M059J (cell line): ENCODE measurements at places on chromosomes 7 and 10. TPM values are rescaled to one million over a fixed set of nuclear protein-coding genes. Genes with fewer than 3 reads are reported as not detected.

DNA sequence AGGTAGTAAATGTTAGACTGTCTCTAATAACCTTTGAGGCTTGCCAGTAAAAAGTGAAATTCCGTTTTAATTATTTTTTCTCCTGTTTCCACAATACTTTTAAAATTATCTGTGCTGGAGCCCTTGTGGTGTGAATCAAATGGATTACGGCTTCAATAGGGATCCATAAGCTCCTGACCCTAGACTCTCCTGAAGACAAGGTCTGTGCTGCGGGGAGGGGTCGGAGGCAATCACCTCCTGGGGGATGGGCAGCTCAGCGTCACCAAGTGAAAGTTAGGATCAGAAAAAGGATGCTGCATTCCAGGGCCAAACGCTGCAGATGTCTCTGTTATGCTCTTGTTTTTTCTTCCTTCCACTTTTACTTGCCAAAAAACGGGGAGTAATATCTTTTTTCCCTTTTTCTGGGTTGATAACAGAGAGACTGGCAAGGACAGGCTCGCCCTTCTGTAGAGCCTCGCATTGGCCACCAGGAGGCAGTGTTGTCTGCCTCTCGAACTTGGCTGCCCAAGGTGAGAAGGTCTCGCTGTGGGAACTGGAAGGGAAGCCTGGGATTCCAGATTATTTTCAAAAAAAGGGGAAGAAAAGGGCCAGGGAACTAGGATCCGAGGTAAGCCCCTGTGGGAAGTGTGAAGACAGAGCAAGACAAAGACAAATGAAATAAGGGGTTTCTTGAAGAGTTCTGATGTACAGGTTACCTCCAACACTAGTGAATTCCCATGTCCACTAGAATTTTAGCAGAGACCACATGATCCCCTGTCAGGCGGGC is 621.9 kb downstream of the ACTR3B start:
- no peak for DNase-seq

- DNase-seq: peak; percentile 87
These were observed at the start of gene FKBP9 for GRCh38 chr7:32957326-32958045. TSS of gene FKBP9 (plus strand) at chr7:32957440. CDS start at chr7:32957574, 134 bp downstream.

DNA sequence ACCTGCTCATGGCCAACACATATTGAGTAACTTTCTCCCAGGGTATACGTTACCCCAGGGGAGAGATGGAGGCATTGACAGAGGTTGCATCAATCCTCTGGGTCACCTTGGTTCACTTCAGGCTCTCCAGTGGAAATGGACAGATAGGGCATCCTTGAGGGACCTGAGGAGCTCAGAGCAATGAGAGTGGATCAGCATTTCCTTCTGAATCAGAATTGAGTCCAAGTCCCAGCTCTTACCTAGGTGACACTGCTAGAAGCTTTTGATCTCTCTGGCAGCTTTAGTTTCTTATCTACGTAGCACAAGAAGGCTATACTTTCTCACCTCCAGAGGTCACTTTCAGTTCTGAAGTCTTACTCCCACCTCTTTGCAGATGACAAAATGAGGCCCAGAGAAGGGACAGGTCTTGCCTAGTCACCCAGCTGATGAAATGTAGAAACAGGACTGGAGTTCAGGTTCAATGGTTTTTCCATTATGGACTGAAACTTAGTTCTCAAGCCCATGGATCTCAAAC is 35.2 kb downstream of the PANK1 start:
- no peak for DNase-seq

BHLHA15 gene
- not detected in 2 replicates for total RNA-seq

LIPJ gene
- total RNA-seq: not detected in 2 replicates

HOXA9 gene
- 66.1 and 66.8 TPM in 2 replicates for total RNA-seq

IQCE gene
- 7.9 and 11.2 TPM in 2 replicates for total RNA-seq

DNA sequence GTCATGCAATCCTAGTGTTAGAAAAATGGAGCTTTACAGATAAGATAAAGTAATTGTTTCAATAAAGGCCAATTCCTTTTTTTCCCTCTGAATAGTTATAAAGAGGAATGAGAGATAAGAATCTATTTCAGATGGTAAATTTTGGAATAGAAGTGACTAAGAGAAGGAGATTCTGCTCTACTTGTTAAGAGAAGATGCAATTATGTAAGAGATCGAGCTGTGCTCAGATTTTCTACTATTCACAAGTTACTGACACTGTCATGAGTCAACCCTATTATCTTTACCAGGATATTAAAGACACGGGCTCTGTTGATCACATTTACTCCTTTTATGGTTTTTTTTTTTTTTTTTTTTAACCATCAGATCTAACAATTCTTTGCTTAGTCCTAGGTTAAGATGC is 511.3 kb downstream of the ARL4A start:
- peak; percentile 59 for DNase-seq

HTR5A gene
- not detected in 2 replicates for total RNA-seq

GRCh38 chr10:32167450-32167849 is 111.2 kb upstream of the KIF5B start:
- DNase-seq: no peak

GRCh38 chr7:30321882-30322192 is 37.4 kb downstream of the ZNRF2 start:
- no peak for DNase-seq

SLC18A3 gene
- total RNA-seq: not detected in 2 replicates

- DNase-seq: no peak
These were observed 758.3 kb upstream of the COBL start for GRCh38 chr7:52074912-52075311.

DNA sequence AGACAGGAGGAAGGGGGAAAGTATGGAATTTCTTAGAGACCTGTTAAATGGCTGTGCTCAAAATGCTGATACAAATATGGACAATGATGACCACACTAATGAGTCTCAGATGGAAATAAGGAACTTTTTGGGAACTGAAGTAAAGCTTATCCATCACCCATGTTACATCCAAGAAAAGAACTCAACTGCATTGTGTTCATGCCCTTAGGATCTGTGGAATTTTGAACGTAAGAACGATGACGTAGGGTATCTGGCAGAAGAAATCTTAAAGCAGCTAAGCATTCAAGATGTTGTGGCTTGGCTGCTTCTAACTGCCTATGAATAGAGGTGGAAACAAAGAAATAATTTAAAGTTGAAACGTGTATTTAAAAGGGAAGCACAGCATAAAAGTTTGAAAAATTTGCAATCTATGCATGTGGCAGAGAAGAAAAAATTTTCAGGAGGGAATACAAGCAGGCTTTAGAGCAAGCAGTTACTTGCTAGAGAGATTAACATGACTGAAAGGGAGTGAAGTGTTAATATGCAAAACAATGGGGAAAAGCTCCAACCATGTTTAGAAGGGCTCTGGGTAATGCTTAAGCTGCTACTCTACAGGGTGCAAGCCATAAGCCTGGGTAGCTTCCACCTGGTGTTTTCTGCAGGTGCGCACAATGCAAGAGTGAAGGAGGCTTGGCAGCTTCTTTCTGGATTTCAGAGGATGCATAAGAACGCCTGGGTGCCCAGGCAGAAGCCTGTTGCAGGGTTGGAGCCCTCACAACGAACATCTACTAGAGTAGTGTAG is 499.7 kb upstream of the SEMA3D start:
- no peak for DNase-seq

- DNase-seq: no peak
These were observed 35.6 kb upstream of the ADGRA1 start for GRCh38 chr10:133052076-133052475.

HPS6 gene
- 10.6 and 19.8 TPM in 2 replicates for total RNA-seq

GRCh38 chr7:151351027-151351426 is 9.4 kb downstream of the NUB1 start:
- DNase-seq: no peak

- peak; percentile 52 for DNase-seq
These were observed 56.4 kb upstream of the GNAI1 start for GRCh38 chr7:80078159-80078731.

DNA sequence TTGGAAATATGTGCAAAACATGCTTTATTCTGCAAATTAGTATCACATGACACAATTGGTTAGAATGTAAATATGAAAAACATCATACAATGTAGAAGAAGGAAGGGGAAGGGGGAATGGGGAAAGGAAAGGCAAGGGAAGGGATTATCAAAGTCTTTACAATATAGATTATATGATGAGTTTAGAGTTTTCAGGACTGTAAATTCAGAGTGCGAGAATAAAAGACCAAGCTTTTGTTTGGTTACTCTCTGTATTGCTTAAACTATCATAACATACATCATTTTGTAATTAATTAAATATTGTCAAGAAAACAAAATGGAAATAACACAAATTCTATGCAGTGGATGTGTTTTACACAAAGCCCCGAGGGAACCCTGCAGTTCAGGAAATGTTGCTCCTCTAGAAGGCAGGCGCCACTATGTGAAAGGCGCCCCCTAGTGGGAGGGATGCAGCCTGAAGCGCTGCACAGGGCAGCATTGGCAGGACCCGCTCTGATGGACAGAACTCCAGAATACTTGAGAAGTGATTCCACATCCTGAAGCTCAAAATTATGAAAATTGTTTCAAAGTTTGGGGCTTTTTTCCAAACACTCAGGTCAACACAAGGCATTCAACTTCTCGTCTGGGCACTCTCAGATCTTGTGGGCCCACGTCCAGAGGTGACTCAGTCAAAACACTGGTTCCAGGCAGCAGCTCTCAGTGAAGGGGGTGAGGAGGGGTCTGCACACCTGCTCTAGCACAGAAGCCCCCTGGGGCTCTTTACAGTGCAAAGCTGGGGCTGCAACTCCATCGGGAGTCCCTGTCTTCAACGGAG is 31.6 kb upstream of the TMEM254 start:
- DNase-seq: peak; percentile 59

GRCh38 chr7:91953618-91954017 is 13.0 kb downstream of the AKAP9 start:
- DNase-seq: peak; percentile 28

CYP3A5 gene
- 0.05 and 0.15 TPM in 2 replicates for total RNA-seq
